Stomach (tissue), 19 donors: ENCODE measurements at places on chromosomes 6 and 20. TPM values are rescaled to one million over a fixed set of nuclear protein-coding genes. Genes with fewer than 3 reads are reported as not detected.
A peak's percentile ranks its signal among the peaks of the same experiment; 100 is the strongest.

The HDGFL1 gene
- not detected for total RNA-seq

The PACSIN1 gene
- 0.37 TPM for total RNA-seq

The MAK gene
- total RNA-seq: not detected

The SLC22A3 gene
- 11.4 TPM for total RNA-seq

The SEL1L2 gene
- not detected for total RNA-seq

The CST5 gene
- not detected for total RNA-seq

The TOP1 gene
- 15.8 TPM for total RNA-seq

The TCF21 gene
- total RNA-seq: 26.6 TPM

The GSTA1 gene
- total RNA-seq: 15.9 TPM

GRCh38 chr6:9623985-9624384 is 790.9 kb downstream of the TFAP2A start:
- no peaks in the 10 kb centered on the region for H3K36me3 ChIP-seq
- H3K27ac ChIP-seq: no peak overlapping the region
- no peaks in the 10 kb centered on the region for H3K4me1 ChIP-seq

DNA sequence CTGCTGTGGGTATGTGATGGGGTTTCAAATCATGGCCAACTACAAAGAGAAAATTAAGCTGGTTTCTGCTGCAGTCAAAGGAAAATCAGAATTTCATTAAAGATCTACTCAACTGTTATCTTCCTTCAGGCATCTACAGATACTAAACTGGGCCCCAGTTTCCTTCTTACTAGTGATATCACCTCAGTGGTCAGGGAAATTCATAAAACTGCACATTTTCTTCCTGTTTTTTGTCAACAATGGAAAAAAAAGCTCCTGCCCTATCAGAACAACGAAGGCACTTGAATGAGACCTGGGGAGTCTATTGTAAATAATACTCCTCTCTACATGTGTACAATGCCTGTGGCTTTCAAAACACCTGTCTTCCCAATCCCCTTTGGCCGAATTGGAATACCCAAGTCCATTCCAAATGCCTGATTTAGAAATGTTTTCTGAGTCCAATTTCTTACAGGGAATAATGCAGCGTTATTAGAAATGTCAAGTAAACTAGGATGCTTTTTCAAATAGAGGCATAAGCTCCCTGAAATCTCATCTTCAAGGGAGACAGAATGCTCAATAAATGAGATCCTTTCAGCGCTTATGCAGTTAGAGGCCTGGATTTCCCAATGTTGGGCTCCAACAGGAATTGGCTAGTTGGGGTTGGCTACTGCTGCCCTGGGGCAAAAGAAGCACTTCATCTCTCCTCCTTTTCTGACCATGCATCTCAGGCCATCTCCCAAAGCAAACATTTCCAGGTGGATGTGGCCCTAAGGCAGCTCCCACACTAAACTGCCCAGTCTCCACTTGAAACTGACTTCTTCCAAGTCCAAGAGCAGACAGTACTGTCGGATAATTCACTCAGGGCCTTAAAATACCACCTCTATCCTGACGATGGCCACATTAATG is 143.3 kb downstream of the NFATC2 start:
- peaks cover 14% of the 10 kb centered on the region for H3K36me3 ChIP-seq
- DNase-seq: no peak
- no peak overlapping the region for H3K4me3 ChIP-seq
- H3K27me3 ChIP-seq: no peaks in the 10 kb centered on the region
- H3K4me1 ChIP-seq: peaks cover 9% of the 10 kb centered on the region

DNA sequence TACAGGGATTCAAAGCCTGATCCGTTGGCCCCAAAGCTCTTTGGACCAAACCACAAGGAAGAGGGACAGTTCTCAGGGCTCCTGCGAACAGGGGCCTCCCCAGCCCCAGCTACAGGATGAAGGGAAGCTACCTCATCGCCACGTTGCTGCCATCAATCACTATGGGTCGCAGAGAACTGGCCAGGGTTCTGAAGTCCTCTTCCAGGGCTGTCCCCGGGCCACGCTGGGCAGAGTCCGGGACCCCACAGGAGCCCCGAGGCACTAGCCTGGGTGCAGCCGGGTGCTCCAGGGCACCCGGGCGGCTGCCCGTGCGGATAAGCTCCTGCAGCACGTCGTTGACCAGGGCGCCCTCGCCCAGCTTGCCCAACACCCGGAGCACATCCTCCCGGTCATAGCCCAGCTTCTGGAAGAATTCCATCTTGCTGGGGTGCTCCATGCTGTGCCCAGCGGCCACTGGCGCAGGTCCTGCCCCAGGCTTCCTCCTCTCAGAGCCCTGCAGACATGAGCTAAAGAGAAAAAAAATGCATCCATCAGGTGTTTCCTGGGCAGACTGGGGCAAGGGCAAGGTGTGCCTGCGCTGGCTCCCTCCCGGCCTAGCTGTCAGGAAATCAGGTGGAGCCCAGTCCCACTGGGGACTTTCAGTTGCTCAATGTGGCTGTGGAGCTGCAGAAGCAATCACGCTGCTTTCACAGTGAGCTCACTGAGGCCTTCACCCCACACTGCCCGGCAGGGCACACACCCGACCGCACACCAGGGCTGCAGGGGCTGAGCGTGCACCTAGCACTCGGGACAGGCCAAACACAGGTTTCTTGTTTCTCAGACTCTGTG is 10.5 kb downstream of the ZC3H12D start:
- peaks cover 9% of the 10 kb centered on the region for H3K4me1 ChIP-seq
- H3K27ac ChIP-seq: no peak overlapping the region
- no peak overlapping the region for H3K4me3 ChIP-seq

DNA sequence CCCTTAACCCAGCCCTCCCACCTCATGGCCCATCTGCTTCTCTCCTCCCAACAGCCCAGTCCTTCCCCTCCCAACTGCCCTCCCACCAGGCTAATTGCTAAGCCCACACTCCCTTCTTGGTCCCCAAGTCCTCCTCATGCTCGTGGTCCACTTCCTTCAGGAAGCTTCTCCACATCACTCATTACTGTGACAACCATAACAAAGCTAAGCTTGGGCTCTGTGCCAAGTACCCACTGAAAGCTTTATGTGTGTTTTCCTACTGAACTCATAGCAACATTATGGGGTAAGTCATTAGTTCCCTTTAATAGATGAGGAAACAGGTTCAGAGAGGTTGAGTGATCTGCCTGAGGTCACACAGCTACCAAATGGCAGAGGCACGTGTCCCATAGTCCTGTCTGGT is 16.2 kb downstream of the FRS3 start:
- no peak overlapping the region for H3K27ac ChIP-seq
- peaks cover 40% of the 10 kb centered on the region for H3K4me1 ChIP-seq
- peak; percentile 62 for DNase-seq
- no peaks in the 10 kb centered on the region for H3K27me3 ChIP-seq
- no peaks in the 10 kb centered on the region for H3K36me3 ChIP-seq

GRCh38 chr6:148146717-148147462 is 195.7 kb upstream of the SASH1 start:
- no peaks in the 10 kb centered on the region for H3K36me3 ChIP-seq
- H3K4me1 ChIP-seq: no peaks in the 10 kb centered on the region
- no peak overlapping the region for H3K27ac ChIP-seq

DNA sequence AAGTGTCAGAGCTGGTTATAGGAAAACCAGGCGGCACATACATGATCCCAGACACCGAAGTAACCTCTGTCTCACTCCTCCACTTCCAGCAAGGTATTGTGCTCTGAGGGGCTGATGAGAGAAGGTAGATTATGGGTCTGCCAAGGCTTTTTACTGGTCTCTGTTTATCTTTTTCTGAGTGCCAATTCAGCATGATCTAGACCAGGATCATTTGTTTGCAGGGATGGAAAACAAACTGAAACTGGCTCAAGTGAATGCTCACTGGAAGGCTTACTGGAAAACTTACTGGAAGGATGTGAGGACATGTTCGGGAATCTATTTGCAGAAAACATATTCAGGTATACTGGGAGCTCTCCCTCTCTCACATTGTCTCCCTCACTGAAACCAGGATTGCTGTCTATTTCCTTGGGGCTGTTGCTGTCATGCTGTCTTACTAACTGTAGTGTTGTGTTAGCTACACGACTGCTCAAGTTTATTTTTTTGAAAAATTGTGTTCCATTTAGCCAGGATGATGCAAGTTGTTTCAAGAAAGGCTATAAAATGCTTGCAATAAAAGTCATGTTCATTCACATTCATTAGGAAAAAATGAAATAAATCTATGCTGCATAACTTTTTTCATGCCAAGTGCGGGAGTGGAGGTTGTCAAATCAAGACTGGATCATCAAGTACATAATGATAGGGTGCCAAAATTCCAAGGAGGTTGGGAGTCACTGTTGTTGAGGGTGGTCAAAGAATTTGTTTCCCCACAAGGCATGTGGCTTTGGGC is 37.0 kb downstream of the KLHL31 start:
- no peak overlapping the region for H3K4me3 ChIP-seq
- no peak for DNase-seq
- H3K27ac ChIP-seq: no peak overlapping the region
- H3K4me1 ChIP-seq: peaks cover 14% of the 10 kb centered on the region

DNA sequence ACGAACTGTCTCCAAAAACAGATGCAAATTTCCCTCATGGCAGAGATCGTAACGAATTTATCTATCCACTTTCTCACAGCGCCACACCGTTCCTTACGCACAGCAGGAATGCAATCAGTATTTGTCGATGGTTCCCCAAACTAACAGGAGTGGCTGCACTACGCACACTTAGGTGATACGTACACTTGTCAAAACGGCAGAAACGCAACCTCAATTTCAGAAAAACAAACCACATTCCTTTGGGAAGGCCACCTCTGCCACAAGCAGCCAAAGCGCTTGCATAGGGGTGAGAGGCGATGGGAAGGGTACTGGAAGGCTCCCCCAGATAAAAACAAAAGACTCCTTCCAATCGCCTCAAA is 638 bp downstream of the MDN1 start:
- peaks cover 5% of the 10 kb centered on the region for H3K4me1 ChIP-seq
- no peaks in the 10 kb centered on the region for H3K36me3 ChIP-seq
- DNase-seq: peak; percentile 67
- no peaks in the 10 kb centered on the region for H3K27me3 ChIP-seq

DNA sequence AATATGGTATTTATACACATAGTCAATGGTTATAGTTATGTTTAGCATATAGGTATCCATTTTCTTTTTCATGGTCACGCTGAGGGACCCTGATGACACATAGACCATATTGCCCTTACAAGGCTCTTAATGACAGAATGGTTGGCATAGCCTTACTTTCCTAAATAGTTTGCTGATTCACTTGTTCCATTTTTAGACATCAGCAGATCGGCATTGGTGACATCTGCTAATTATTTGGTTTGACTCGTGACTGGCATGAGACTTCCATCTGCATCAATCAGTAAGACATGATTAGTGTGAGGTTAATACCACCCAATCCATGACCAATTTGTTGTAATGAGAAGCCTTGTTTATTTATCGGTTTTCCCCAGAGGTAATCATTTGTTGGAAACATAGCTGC is 309.7 kb downstream of the ALDH8A1 start:
- H3K27me3 ChIP-seq: no peaks in the 10 kb centered on the region
- DNase-seq: no peak
- H3K27ac ChIP-seq: no peak overlapping the region
- H3K36me3 ChIP-seq: no peaks in the 10 kb centered on the region
- no peak overlapping the region for H3K4me3 ChIP-seq

DNA sequence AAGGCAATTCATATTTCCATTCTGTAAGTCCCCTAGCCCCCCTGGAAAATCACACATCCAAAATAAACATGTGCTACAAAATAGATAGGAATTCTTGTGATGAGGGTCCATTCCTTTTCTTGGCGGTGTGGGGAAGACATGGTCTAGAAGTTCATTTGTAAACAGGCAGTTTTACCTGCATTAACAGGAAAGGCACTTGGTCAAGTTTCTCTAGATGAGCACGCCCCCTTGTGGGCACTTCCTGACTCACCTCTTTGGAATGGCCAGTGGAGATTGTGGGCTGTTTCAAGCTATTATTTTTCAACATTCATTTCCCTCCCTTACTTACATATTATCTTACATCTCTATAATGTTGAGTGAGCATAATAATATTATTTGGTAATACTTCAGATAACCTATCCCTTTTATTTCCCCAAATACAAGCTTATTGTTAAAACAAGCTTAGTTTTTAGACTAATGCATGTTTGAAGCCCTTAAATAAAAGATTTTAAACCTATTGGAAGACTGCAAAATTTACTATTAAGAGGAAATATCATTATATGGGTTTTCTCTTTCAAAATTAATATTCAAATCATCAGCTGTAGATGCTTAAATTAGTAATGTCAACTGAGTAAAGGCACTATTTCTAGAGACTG is 92.1 kb downstream of the TASP1 start:
- H3K4me1 ChIP-seq: no peaks in the 10 kb centered on the region
- H3K27me3 ChIP-seq: no peaks in the 10 kb centered on the region
- H3K36me3 ChIP-seq: no peaks in the 10 kb centered on the region
- DNase-seq: peak; percentile 77
- H3K4me3 ChIP-seq: no peak overlapping the region
- no peak overlapping the region for H3K27ac ChIP-seq

DNA sequence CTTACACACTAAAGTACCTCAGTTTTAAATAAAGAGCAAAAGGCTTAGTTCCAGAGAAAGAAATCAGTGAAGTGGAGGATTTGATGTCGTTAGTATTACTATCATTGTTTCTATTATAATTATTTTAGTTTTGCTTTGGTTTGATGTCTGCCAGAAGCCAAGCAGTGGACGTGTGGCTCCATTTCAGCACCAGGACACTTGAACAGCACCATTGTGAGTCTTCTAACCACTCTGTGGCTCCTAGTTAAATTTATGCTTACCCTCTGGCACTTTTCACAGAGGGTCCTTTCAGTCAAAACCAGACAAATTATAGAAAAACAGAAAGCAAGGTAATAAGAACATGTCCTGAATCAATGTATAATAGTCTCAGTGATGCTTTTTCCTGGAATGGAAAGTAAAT is 3.4 kb downstream of the COL9A1 start:
- DNase-seq: peak; percentile 40
- H3K4me3 ChIP-seq: no peak overlapping the region
- no peaks in the 10 kb centered on the region for H3K36me3 ChIP-seq
- H3K4me1 ChIP-seq: no peaks in the 10 kb centered on the region
- no peak overlapping the region for H3K27ac ChIP-seq

DNA sequence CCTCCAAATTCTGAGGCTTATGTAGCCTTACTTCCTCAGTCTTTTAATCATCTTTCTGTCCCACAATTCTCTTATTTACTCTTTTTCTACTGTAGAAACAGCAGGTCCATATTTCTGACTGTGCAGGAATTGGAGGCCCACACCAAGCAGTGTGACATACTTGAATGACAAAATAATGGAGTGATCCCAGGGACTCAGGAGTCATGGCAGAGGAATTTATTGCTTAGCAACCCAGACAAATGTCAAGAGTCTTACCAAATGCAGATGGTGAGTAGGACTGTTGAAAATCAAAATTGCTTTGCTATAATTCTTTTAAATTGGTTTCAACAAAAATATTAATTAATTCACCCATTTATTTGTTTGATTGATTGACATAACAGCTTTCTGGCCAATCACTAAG is 59.9 kb downstream of the HTR1B start:
- H3K36me3 ChIP-seq: no peaks in the 10 kb centered on the region
- H3K4me1 ChIP-seq: no peaks in the 10 kb centered on the region
- no peak overlapping the region for H3K27ac ChIP-seq
- no peak for DNase-seq
